ENCODE measurements at places on chromosomes 7 and 10.

DNA sequence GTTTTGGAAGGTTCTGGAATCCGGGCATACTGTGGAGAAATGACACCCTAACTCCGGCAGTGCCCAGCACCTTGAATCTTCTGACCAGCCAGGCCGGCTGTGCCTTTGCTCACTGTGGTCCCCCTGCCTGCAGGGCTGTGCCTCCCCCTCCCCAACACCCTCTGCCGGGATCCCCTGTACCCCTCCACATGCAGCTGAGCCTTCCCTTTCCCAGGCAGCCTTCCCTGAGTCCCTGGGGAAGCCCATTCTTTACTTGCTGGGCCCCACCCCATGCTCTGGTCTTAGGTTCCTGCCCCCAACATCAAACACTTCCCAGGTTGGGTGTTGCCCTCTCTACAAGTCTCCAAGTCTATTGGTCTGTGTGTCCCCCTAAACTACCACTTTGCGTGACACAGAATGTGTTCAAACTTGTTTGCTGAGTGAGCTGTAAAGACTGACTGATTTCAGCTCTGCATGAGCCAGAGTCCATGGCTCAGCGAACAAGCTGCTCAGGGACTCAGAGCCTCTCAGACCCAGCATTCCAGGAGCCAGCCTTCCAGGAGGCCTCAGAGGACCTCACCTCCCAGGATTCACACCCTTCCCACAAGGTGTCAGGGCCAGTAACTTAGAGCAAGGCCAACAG is 31.6 kb downstream of the CALML5 start:
- DNase-seq = no peak

DNA sequence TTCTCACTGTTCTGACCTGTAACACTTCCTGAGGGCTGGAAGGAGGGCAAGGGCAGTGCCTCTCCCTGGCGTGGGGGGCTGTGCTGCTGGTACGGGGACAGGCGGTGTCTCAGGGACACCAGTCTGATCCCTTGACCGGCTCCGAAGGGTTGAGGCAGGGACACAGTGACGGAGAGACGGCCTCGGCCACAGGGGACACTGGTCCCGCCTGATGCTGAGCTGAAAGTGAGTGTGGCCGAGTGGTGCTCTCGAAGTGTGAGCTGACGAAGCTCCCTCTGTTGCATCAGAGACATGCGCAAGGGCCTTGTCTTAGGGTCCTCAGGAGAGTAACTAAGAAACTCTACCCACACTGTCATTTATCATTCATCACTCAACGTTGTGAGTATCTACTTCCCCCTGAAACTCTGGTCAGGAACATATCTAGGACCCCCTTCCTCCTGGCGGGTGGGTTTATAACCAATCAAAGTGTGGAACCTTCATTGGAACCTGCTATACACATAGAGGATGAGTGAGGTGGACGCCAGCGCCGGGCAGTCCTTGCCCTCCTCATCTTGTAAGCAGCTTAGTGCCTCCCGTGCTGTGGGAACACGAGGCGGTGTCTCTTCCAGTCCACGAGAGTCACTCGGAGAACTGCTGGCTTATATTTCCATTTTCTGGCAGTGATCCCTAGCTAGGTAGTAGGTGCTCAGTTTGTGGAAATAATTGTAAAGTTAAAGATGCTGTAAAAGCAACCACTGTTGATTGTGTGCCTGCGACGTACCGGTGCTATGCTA is 283.1 kb downstream of the DNAJB6 start:
- no peak for DNase-seq

DNA sequence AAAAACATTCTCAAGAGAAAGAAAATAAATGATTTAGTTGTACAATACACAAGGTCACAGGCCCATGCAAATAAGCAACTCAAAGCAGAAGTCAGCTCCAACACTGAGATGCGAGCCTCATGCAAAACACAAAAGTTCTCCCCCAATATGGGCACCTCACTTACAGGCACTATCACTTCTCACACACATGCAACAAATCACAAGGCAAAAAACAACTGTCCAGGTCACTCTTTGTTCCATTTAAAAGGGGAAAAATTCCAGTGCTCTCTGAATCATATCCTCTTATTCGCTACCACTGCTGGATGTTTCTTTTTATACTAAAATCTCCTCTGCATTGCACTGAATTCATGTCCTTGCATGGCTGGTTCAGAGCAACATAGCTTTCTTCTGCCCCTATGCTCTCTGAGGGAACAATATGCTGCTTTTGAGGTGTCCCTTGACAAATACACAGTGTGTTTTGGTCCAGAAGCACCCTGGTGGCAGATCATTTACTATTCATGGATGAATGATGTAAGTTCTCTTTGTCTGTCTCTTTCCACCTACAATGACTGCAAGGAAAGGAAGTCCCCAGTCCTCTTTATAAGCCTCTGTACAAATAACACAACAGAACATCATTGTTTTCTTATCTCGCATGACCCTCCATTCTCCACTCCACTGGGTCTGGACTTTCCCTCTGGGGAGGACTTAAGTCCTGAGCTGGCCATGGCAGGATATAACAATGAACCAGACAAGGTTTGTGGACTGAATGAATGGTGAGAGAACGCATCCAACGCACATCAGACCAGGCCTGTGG is 85.4 kb upstream of the GSDME start:
- DNase-seq = no peak

GRCh38 chr10:89393898-89394297 is 1.5 kb downstream of the IFIT1 start:
- no peak for DNase-seq

DNA sequence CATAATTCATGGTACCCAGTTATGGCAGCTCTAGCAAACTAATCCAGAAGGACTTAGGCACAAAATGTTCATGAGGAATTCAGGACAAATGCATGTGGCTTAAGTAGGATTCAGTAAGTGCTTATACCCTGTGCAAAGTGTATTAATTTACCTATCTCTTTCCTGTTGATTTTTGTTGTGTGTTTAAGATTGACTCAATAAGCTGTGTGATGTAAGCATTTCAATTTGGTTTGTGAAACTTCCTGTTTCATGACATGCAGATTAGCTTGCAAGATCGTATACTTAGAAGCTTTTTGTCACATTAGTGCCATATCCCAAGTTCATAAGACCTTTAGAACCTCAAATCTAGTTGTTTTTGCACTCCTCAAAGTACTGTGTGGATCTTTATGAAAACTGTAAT is 416.7 kb downstream of the ARL4A start:
- no peak for DNase-seq

GRCh38 chr10:117677239-117677638 is 134.7 kb downstream of the EMX2 start:
- peak; percentile 77 for DNase-seq

DNA sequence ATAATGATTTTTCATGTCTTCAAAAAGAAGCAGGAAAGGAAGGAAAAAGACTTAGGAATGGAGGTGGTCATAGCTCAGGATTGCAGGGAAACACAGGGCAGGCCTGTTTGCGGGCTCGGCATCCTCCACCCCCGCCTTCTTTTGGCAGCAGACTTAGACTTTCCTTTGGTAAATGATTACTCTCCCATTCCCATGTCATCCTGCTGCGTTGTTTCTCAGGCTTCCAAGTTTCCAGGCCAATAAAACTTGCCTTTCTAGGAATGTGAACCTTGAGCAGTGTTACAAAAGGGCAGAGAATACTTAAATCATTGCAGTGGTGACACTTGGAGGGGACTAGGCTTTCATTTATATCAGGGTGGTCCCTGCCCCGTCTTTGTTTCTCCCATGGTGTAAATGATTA is 34.0 kb upstream of the DGKB start:
- DNase-seq = no peak

GRCh38 chr7:20030417-20030816 is 186.8 kb downstream of the MACC1 start:
- no peak for DNase-seq

- no peak for DNase-seq
Observed at GRCh38 chr10:11478807-11479206, 132.6 kb downstream of the USP6NL start.

GRCh38 chr10:73018632-73019031 is 64.0 kb upstream of the PLA2G12B start:
- no peak for DNase-seq

DNA sequence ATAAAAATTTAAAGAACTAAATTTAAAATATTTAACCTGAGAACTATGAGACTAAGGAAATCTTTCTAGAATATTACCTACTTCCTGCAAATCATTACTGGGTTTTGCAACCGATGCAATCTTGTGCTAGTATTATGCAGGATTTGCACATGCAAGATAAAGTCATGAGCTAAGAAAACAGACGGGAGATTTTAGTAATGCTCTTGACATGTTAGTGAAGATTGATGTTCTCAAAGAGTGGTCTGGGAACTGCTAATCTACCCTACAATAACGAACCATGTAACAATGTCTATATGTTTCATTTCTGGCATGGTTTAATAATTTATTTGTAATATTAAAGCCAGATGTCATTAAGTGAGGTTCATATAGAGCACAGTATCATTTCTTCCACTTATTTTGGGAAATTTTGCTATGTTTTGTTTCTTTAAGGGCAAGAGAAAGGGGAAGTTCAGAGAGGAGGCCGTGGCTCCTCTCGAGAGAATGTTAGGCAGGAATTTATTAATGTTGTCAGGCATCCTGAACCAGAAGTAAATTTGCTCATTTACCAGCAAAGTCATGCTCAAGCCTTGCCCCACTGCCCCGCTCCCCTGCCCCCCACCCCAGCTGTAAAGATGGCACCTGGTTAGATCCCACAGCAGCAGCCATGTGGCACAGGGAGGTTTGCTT is 22.8 kb downstream of the LRRC17 start:
- DNase-seq = no peak

DNA sequence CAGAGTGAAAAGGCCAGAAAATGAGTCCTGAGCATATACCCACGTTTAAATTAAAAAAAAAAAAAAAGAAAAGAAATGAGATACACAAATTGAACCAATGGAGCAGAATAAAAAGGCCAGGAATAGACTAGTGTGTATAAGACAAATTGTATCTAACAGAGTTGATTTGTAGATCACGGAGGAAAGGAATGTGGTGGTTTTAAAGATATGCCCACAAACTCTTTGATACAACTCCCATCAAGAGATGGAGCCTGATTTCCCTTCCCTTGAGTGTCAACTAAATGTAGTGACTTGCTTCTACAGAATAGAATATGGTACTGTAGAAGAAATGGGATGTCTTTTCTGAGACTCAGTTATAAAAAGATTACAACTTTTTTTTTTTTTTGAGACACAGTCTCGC is 10.4 kb downstream of the SYPL1 start:
- DNase-seq = peak; percentile 64

DNA sequence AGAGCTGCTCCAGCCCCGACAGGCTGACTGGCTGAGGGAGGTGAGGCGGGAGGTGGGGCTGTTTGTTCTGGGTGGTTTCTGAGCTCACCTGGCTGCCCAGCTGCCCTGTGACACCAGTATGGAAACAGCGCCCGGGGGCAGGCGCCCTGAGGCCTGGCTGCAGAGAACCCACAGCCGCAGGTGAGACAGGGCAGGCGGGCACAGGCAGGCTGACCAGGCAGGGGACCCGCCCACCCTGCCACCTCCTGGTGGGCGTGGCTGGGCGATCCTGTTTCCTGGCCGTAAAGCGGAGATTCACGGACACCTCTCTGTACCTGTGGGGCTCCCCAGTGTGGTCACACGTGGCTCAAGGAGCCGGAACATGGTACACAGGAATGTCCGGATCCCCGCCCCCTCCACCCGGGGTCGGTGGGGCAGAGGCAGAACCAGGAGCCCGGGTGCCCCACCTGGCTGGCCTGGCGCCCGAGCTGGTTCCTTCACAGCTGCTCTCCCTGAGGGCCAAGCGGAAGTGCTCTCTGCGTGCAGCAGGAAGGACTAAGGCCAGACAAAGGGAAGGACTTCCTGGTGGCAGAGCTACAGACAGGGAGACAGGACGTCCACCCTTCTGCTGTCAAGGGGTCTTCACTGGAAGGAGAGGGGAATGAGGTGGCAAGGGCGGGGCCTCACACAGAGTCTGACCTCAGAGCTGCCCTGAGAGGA is 3.9 kb downstream of the MICALL2 start:
- DNase-seq = peak; percentile 97

GRCh38 chr10:73774637-73775036 is 7.2 kb upstream of the CHCHD1 start:
- peak; percentile 40 for DNase-seq

DNA sequence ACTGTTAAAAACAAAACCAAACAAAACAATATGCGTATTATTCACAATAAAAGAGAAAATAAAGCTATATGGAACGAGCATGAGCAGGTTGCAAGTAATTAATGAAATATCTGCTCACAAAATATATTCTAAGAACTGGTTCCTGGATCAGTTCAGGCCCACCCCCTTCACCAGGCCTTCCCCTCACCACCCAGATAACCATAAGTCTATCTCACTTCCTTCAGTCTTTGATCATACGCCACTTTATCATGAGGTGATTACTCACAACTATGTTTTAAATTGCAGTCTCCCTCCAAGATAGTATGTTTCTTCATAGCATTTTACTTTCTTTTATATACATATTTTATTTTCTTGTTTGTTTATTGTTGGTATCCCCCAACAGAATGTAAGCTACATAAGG is 263.1 kb upstream of the HGF start:
- DNase-seq = no peak

DNA sequence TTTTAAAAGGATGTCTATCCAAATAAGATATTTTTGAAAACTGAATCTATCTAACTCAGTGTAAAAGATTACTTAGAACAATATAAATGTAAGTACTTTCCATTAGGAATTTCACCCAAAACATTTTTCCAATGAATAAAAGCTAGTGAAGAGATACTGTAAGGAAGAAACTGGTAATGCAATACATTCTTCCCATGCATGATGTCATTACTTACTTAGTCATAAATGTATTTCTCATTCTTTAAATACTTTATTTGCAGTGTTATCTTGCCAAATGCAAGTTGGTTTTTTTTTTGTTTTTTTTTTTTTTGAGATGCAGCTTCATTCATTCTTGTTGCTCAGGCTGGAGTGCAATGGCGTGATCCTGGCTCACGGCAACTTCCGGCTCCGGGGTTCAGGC is 265.6 kb downstream of the PHF14 start:
- no peak for DNase-seq

- no peak for DNase-seq
Observed at GRCh38 chr10:69489506-69490090, 38.3 kb downstream of the TSPAN15 start.

DNA sequence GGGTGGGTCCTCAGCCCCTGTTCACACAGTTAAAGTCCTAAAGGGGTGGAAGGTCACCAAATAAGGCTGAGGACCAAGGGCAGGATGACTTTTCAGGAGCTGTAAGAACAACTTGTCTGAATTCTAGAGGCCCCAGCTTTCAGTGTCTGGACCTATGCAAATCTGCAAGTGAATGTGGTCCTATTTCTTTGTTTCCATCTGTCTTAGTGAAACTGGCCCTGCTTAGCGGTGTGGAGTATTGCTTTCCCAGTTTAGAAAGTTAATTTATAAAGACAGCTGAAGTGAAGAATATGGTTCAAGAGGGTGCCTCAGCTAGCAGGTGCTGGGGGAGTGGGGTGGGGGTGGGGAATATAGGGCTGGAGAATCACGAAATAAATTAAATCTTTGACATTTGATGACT is 40.1 kb downstream of the HHEX start:
- no peak for DNase-seq

GRCh38 chr10:68756246-68756645 is 35.2 kb downstream of the CCAR1 start:
- DNase-seq = no peak

All from SW480 (cell line).